ENCODE measurements at places on chromosomes 11 and 22.

DNA sequence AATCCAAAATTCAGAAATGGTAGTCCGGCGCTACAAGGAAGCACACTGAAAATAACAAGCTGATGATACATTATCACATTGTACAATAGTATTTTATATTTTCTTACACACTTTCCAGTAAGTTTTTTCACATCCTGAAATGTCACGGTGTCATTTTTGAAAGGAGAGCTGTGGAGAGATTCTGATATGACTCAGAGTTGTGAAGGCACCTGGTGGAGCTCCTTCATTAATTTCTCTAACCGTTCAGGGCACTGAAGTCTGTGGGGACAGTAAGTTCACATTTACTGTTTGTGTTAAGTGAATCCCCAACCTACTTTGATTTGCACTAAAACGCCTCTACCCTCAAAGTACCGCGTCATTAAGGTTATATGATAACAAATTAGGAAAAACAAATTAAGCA is 13.3 kb downstream of the LDHAL6A start:
- DNase-seq = no peak

GRCh38 chr11:101553891-101554292 is 29.9 kb downstream of the TRPC6 start:
- DNase-seq = no peak

DNA sequence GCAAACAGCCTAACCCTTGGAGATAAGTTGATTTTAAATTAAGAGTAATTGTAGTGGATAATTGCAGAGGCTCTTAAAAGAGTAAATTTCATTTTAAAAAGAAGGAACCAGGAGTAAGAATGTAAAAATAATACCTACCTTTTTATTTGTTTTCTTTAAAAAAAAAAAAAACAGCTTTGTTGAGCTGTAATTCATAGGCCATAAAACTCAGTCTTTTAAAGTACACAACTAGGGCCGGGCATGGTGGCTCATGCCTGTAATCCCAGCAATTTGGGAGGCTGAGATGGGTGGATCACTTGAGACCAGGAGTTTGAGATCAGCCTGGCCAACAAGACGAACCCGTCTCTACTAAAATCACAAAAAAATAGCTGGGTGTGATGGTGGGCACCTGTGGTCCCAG is 42.4 kb downstream of the MTMR3 start:
- DNase-seq = no peak

DNA sequence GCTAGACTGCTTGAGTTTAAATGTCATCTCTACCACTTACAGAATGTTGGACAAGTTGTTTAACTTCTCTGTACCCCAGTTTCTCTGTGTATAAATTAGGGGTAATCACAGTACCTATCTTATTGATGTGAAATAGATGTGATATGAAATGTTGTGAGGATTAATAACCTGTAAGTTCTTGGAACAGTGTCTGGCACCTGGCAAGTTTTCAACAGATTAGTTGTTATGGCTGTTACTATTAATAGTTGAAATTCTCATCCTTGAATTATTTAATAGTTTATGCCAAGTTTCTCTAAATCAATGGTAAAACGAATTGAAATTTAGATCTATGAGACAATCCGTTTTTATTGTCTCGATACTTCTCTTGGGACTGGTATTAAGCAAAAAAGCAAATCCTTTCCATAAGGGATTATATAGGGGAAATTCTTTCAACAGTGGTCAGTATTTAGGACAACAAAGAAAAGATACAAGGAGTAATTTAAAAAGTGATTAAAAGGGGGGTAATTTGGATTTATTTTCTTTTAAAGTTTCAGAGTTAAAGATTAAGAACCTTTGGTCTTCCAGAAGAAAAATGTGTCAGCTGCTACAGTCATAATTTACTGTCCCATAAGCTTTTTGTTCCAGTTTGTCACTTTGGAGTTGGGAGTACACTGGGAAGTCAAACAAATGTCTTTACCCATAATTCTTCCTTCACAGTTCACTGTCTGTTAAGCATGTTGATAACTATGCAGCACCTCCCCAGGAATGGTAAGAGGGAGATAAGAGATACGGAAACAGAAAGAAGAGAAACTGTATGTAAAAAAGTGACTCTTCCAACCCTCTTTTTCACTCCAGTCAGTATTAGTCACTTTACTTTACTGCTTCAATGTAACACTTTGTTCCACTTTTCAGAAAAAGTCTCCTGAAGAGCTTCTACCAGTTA is 13.2 kb downstream of the PDE3B start:
- no peak for DNase-seq

- no peak for DNase-seq
Measured at GRCh38 chr11:75050516-75050915, 46.2 kb downstream of the OR2AT4 start.
